Stimulated activated CD8-positive, alpha-beta memory T cell treated with anti-CD3 and anti-CD28 coated beads, Interleukin-4, amount 100 ng/mL, for 4 hours (primary cell): ENCODE measurements at places on chromosomes 3 and 15.

- DNase-seq = no peak
Observed at GRCh38 chr15:86773736-86774135, 694.1 kb downstream of the AGBL1 start.

DNA sequence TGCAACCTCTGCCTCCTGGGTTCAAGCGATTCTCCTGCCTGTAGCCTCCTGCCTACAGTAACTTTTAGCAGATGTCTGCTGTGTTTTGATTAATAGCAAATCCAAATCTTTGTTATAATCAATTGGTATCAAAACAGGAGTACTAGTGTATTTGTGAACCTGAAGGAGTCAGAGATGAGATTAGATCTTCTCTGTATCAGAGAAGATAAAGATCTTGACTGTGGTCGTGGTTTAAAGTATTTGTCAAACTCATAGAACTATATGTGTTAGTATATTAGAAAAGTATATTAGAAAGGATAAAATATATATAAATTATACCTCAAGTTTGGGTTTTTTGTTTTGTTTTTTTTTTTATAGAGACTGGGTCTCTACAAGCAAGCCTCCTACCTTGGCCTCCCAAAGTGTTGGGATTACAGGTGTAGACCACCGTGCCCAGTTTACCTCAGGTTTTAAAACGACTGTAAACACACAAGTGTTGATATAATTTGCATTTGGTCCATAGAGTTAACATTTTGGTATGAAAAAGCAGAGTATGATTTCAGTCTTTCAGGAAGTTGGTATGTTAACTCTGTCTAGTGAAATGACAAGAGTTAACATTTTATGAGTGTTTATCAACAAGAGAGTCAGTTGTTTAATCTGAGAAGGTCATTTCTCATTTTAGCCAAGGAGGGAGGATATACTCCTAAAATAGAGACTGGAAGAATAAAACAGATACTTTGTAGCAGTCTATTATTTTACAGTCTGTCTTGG, 18.3 kb downstream of the RTF1 start:
- no peak for DNase-seq

- DNase-seq = no peak
Observed at GRCh38 chr3:159186581-159186980, 384.7 kb downstream of the MFSD1 start.

DNA sequence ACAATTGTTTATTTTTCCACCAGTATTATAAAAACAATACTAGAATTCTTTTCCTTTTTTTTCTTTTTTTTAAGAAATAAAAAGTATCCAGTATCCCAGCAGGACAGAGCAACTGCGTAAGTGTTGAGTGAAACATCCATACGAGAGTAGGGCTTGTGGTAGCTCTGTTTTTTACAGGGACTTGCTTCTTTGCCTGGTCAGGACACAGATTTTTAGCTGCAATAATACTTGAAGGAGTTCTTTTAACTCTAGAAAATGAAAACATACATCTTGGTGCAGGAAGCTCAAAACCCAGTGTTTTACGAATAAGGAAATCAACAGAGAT, 297.7 kb upstream of the NR2E3 start:
- no peak for DNase-seq

- no peak for DNase-seq
Observed at GRCh38 chr15:31439328-31439727, 112.7 kb downstream of the KLF13 start.

GRCh38 chr15:50262533-50262932, 3.0 kb downstream of the HDC start:
- peak; percentile 6 for DNase-seq

GRCh38 chr3:190169243-190169642, 48.5 kb upstream of the P3H2 start:
- DNase-seq = no peak

- no peak for DNase-seq
Observed at GRCh38 chr3:41129731-41130130, 69.6 kb upstream of the CTNNB1 start.

GRCh38 chr3:159761848-159762635, 226.6 kb upstream of the IL12A start:
- DNase-seq = no peak

- no peak for DNase-seq
Observed at GRCh38 chr3:188510366-188510765, 356.4 kb downstream of the LPP start.

DNA sequence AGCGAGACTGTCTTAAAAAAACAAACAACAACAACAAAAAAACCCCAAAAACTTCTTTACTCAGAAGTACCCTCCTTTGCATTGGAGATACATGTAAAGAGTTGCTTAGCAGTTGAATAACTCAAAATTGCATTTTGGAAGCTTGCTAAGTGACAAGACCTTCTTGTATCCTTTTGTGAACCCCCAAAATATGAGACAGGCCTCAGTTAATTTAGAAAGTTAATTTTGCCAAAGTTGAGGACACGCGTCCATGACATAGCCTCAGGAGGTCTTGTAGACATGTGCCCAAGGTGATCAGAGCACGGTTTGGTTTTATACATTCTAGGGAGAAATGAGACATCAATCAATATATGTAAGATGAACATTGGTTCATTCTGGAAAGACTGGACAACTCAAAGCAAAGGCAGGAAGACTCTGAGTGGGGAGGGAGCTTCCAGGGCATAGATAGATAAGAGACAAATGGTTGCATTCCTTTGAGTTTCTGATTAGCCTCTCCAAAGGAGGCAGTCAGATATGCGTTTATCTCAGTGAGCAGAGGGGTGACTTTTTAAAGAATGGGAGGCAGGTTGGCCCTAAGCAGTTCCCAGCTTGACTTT, 1.7 kb upstream of the ARF4 start:
- no peak for DNase-seq

DNA sequence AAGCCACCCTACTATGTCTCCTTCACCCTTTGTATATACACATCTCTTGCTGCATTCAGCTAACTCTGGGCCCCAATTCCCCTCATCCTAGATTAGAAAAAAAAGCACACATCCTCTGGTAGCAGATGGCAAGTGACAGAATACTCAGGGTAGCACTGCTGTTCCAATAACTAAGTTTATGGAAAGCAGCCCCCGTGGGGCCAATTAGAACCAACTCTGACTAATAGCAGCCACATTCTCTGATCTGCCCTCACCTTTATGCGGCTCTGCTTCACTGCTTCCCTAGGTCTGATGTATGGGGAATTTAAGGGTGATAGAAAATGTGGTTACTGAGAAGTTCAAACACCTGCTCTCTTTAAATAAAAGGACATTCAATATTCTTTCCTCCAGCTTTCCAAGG, 74.9 kb upstream of the SETMAR start:
- no peak for DNase-seq

GRCh38 chr15:93986400-93986984, 244.9 kb upstream of the MCTP2 start:
- no peak for DNase-seq

DNA sequence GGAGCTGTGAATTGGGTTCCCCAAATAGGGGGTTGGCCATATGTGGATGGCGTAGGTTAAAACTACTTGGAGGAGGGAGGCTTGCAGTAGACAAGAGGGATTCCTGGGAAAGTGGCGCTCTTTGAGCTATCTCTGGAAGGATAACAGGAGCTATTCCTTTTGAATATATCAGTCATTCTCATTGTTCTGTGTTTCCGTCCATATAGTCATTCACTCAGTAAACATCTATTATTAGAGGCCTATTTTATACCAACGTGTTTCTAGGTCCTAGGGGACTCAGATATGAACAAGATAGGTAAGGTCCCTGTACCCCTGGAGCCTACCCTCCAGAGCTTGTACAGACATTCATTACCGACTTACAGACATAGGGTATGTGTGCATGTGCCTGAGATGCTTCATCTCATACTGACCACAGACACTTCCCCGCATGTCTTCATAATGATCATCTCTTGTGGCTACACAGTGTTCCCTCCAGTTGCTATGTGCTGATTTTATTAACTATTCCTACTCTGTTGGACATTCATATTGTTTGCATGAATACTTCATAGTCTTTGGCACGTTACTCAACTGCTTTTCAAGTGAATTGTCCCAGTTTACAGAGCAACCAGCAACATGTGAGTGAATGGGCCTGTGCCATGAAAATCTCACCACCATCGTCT, 55.8 kb upstream of the VILL start:
- no peak for DNase-seq

- no peak for DNase-seq
Observed at GRCh38 chr3:72116226-72116625, 331.3 kb upstream of the PROK2 start.

GRCh38 chr15:99118258-99118632, 13.4 kb downstream of the SYNM start:
- DNase-seq = no peak

GRCh38 chr3:138726946-138727730, 107.6 kb downstream of the PIK3CB start:
- DNase-seq = no peak

- DNase-seq = no peak
Observed at GRCh38 chr3:50609071-50609762, 2.4 kb downstream of the CISH start.

GRCh38 chr3:46700772-46701171, 420 bp upstream of the TMIE start:
- DNase-seq = no peak

GRCh38 chr3:76859596-76859995, 180.3 kb upstream of the ROBO2 start:
- DNase-seq = no peak

DNA sequence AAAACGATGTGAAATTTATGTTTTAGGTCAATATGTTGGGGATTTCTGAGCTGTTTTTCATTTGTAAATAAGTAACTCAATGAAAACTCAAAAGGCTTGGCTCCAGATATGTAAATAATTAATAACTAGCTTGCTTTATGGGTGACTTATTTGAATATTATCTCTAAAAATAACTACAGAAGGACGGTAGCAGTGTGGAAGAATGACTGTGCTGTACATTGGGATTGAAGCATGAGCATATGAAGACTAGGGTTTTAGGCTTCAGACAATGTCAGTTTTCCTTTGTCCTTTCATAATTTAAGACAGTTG, 343.9 kb downstream of the GRM7 start:
- no peak for DNase-seq

- DNase-seq = no peak
Observed at GRCh38 chr3:74347563-74348268, 266.7 kb downstream of the CNTN3 start.

- no peak for DNase-seq
Observed at GRCh38 chr3:164408326-164408725, 670.0 kb downstream of the SI start.

DNA sequence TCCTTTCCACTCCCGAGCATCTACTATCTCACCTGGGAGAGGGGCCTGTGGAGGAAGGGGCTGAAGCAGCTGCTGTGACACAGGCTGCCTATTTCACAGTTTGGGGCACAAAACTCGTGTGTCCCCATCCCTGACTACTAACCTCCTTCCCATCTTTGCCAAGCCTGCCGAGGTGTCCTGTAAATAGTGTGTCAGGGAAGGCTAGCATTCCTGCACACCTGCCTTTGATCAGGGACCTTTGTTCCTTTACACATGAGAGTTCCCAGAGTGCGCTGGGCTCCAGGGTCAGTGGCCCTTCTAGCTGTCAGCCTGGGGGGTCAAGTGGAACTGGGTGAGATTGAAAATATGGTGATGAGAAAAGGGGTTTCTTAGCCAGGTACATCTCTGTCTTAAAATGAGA, 13.0 kb upstream of the TF start:
- no peak for DNase-seq

DNA sequence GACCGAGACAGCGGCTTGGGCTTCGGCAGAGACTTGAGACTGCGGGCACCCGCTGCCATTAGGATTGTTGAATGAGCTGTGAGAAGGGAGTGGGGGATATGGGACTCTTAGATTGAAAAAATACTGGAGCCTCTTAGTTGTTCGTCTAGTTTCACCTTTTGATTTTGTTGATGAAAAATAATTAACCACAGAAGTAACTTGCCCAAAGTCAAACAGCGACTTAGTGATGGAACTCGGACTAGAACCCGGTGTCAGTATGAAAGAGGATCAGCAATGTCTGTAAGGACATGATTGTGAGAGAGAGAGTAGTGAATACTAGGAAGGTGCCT, 510 bp upstream of the GOLGB1 start:
- no peak for DNase-seq

- DNase-seq = no peak
Observed at GRCh38 chr15:41347236-41347635, 14.6 kb downstream of the NUSAP1 start.

- no peak for DNase-seq
Observed at GRCh38 chr3:134677196-134677986, 26.6 kb upstream of the KY start.

DNA sequence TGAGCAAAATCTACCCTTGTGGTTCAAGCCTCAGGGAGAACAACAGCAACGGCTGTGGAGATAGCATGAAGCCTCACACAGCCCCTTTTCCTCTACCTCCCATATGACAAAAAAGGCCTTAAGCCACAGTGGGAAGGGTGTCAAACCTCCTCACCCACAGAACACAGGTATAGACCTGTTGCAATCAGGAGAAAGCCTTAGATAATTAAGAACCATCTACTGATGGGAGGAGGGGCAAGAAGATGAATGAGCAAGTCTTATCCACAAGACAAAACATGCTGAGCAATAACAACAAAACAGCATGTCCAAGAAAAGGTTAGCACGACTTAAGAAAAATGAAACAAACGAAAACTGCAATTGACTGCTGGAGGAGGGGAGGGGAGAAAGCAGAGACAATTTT, 272.9 kb upstream of the BCHE start:
- DNase-seq = no peak

DNA sequence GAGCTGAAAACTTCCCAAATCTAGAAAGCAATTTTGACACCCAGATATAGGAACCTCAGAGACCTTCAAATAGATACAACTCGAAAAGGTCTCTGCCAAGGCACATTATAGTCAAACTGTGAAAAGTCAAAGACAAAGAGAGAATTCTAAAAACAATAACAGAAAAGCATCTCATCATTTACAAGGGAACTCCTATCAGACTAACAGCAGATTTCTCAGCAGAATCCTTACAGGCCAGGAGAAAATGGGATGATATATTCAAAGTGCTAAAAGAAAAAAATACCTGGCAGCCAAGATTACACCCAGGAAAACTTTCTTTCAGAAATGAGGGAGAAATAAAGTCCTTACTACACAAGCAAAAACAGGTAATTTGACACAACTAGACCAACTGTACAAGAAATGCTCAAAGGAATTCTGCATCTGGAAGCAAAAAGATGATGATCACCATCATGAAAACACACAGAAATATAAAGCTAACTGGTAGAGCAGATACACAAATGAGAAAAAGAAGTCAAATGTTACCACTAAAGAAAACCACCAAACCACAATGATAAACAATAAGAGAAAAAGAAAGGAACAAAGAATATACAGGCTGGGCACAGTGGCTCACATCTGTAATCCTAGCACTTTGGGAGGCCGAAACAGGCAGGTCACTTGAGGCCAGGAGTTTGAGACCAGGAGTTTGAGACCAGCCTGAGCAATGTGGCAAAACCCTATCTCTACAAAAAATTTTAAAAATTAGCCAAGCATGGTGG, 50.4 kb downstream of the ADAM10 start:
- DNase-seq = no peak
